ENCODE measurements at places on chromosomes 7 and 10.
A peak's percentile ranks its signal among the peaks of the same experiment; 100 is the strongest.

GRCh38 chr7:20778063-20778721 is 8.5 kb downstream of the SP8 start:
- DNase-seq: peak; percentile 49

DNA sequence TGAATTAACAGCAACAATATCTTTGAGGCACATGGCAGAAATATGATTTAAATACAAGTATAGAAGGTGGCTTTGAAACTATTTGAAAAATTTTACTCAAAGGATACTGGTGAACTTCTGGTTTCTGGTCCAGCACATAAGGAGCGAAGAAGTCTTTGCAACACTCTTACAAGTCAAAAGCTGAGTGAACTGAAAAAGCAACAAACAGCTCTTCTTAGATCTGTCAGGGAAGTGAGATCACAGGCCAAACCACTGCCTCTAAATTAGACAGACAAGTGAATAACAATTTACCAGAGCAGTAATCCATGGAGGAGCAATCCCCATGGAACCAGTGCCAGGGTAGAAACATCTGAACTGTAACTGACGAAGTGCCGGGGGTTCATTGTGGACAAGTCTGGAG is 9.6 kb upstream of the VWC2 start:
- DNase-seq: no peak

- peak; percentile 42 for DNase-seq
These were observed 47.2 kb downstream of the MALSU1 start for GRCh38 chr7:23346316-23346715.

DNA sequence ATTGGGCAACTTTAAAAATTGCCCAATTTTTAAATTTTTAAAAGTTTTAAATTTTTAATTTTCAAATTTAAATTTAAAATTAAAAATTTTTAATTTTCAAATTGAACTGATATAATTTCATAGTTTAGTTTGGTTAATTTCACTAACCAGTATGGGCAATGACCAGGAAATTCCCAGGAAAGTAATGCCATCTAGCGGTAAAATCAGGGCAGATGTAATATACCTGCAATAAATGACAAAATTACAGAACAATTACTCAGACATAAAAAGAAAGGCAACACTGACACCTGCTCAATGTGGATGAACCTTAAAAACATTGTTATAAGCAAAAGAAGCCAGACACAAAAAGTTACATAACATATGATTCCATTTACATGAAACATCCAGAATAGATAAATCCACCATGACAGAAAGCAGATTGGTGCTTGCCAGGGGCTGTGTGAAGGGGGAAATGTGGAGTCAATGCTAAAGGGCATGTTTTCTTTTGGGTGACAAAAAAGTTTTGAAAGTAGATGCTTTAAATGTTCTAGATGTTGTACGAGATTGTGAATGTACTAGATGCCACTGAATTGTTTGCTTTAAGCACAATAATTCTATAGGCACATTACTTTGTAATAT is 28.6 kb upstream of the SLC16A12 start:
- no peak for DNase-seq

- DNase-seq: no peak
These were observed 71.1 kb upstream of the TFEC start for GRCh38 chr7:116101704-116102103.

- no peak for DNase-seq
These were observed 12.0 kb downstream of the CACUL1 start for GRCh38 chr10:118742782-118743181.
